ENCODE measurements at places on chromosomes 12 and 14.

DNA sequence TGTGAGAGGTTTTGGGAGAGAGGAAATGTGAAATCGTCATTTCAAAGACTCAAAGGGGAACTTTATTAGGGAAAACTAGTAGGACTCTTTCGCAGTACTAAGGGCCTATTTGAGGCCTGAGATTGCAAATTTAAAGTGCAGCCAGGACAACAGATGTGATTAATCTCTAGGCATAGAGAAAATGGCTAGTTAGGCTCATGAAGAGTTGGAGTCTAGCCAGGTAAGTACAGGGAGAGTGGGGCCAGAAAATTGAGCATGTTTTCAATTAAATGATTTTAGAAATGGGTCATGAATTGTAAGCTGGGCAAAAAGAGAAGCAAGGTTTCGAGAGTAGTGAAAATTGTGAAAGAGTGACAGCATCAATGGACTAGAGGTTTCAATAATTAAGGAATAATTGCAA is 91.9 kb upstream of the LMNTD1 start:
- no peak for DNase-seq

DNA sequence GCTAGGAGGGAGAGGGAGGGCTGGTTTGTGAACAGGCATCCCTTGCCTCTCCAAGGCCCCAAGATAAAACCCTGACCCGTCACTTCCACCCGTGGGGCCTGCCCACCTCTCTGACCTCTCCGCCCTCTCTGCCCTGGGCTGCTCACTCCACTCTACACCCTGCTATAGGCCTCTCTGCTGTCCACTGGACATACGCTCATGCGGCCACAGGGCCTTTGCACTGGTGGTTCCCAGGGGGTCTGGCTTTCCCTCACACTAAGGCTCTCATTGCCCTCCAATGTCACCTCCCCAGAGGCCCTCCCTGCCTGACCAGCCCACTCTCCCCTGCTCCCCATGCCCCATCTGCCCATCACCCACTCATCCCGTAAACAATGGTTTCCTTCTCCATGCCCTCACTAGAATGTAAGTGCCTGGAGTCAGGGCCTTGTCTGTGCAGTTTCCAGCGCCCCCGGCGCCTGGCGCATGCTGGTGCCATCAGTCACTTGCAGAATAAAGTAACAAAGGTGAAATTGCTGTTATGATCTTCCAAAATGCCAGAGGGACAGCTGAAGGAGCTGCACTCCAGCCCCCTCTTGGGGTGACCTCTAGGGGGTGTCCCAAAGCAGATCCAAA is 73.6 kb downstream of the RFLNA start:
- no peak for DNase-seq

DNA sequence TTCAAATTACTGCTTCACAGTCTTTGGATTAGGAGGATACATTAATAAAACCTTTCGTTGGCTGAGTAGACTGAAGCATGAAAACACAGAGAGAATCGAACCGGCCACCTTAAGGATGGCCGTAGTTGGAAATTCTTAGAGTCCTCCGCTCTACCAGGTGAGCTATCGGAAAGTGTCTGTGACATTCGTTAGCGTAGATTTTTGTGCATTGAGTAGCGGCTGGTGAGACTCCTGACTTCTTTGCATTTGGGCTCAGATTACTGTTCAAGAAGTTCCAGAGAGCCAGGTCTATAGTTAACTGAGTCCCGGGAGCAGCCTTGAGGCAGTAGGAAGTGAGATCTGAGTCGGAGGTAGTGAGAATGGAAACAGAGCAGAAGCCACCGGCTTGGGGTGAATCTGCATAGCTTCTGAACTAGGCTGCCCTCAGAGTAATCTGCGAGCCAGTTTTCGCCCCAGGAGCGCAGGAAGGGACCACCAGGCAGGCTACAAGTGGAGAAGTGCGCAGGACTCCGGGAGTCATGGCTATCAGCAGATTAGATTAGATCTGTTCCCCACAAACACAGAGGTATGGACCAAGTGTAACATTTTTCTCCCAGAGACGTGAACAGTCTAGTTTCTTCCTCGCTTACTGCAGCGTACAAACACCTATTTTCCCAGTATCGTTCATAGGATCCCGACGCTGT is 11.0 kb downstream of the OR6S1 start:
- no peak for DNase-seq

- DNase-seq: no peak
Measured at GRCh38 chr12:535396-535795, 75.7 kb downstream of the B4GALNT3 start.

- DNase-seq: no peak
Measured at GRCh38 chr12:100279607-100280244, 12.7 kb downstream of the SCYL2 start.

DNA sequence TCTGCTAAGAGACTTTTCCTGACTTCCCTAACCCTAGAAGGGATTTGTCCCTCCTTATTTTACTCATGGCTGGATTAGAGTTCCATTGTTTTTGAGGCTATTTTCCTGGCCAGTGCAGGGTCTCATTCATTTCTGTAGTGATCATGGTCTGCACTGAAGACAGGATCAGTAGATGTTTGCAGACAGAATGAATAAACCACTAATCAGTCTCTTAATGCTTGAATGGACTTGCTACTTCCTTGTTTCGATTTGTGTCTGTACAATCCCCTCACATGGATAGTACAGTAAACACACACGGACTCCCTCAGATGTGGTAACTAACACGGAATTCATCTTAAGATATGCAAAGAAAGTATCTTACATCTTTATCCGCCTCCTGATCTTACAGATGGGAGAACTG is 102.6 kb upstream of the PRB2 start:
- no peak for DNase-seq

DNA sequence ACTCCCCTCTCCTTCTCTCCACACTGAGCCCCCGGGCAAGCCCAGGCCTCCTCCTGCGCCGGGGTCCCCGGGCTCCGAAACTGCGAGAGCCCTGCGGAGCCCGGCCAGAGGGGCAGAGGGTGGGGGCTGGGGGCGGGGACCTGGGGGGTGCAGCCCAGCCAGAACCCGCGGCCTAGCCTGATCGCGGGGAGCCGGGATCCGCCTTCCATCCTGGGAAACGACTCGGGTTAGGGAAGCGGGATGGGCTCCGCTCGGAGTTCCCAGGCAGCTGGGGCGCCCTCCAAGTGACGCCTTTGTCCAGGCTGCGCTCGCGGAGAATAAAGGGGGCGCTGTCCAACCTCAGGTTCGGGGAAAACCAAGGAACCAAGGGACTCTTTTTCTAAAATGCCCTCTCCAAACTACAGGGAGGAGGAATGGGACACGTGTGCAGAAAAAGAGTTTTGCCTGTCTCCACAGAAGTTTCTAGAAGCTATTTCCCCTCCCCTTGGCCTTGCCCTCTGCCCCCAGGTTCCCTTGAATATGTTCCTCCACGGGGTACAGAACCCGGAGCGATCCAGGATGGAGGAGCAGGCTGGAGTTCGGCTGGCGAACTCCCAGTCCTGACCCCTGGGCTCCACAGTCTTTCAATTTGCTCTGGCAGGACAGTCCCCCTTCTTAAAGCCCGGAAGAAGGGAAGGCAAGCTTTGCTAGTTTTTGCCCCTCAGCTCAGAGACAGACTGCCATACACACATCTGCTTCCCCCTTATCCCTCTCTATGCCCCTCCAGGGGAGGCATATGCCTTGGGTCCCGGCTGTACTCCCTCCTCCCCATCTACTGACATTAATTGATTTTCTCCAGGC is 13.9 kb downstream of the NKX2-1 start:
- DNase-seq: no peak

- DNase-seq: no peak
Measured at GRCh38 chr14:32662211-32662610, 276.5 kb upstream of the NPAS3 start.

- no peak for DNase-seq
Measured at GRCh38 chr14:29672831-29673230, 254.8 kb downstream of the PRKD1 start.

DNA sequence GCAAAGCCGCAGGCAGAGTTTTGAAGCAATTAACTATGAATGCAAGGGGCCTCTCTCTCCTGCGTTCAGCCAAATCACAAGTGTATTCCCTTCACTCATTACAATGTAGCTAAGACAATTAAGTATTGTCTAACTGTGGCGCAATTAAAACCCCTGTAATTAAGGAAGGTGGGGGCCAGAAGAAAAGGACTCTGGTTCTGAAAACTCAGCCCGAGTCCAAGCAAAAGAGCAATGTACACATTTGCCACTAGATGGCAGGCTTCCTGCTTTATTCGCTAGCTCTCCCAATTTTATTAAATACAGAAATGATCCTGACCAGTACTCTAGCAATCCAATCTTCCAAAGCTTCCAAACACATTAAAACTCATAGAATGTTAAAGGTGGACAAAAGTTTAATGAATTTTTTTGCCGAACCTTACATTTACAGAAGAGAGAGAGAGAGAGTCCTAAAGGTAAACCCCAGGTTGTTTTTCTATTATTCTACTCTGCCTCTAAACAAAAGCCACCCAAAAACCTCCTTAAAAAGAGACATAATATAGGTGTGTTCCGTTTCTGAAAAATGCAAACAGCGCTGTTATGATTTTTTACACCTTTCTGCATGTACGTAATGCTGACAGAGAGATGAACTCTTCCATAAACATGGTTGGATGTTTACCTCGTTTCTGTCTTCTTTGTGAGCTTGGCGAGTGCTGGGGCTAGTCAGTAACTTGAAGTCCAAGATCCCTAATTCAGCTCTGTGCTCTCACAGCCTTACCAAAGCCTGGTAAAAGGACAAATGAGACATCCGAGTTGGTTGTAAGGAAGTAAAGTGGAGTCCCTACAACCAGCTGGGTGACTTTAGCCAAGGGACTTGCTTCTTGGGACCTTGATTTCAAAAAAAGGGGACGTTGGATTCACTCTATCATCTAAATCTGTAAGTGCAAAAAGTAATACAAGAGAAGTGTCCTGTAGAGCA is 50.9 kb upstream of the VASH1 start:
- DNase-seq: no peak

- DNase-seq: no peak
Measured at GRCh38 chr12:117321572-117321971, 39.9 kb downstream of the NOS1 start.

DNA sequence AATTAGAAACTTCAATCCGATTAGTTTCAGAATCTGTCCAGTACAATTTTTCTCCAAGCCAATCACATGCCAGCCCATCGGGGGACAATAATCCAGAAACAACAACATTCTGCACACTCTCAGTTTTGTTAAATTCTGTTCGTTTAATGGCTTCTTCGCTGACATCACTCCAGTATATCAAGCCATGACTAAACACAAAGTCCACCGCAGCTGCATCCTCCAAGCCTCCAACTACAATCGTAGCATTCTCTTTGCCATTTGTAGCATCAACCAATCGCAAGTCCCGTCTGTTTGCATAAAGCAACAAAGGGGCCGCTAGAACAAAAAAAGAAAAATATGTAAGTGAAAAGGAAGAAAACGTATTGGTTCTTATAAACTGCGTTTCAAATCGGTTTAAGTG is 22.5 kb downstream of the LRP6 start:
- no peak for DNase-seq

DNA sequence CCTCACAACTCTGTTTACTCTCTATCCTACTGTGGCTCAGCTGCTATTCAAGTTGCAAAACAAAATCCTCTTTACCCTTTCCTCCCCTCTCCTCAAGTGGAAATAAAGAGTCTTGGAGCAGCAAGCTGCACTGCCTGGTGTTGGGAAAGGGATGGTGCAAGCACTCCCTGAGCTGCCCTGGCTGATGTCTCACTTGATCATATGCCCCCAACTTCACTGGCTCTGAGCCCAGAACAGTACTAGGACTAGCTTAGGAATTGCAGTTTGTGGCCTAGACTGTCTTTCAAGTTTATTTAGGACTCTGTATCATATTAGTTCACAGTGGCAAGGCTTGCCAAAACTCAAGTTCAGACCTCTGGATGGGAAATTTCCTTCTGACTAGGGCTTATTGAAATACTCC is 1683.8 kb upstream of the SEL1L start:
- DNase-seq: no peak

DNA sequence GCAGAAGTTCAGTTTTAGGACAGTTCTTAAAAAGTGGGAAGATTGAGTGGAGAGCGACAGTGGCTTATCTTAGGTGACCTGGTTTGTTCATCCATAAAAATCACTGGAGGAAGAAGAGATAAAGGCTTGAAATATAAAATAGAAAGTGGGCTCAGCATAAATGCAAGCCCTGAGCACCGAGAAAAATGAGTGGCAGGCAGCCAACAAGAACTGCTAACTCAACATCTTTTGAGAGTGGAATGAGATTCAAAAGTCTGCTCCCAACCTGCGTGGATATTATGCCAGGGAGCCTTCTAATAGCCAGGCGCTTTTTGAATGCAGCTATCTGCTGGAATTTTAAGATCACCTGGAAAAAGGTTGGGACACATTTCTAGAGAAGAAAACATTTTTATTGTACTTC is 666.5 kb downstream of the FLRT2 start:
- DNase-seq: peak; percentile 27

DNA sequence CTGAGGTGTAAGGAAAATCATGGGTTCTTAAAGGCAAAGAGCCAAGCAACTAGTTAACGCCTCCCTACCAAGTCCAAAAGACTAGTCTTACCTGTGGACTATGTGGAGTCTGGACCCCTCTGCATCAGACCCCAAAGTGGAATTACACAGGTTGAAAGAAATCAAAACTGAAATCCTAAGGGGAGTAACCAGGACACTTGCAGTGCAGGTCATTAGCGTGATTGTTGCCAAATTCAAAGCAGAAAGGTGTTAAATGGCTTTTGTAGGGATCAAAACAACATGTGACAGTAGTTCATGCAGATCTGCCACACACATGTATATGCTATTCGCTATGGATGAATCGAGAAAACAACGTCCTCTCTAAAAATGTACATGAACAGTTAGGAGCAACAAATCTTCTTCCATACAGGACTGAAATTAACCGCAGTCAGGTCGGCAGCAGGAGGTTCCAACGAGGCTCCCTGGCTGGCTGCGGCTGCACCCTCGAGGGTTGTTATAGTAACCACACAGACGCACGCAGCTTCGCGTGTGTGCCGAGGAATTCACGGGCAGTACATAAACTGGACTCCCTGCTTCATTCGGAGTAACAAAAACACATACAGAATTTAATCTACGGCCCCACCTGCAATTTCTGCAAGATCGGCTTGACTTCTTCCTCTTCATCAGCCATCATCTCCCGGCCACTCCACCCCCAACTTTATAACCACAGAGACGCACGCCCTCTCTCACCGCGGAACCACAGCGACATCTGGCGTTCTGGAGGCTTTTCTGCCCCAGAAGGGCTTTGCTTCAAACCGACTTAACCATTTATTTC is at the start of gene TTC5:
TSS of gene TTC5 (minus strand) at position 687 of the 814 bp plus-strand sequence. CDS start at position 673, 14 bp downstream.
- DNase-seq: peak; percentile 92

DNA sequence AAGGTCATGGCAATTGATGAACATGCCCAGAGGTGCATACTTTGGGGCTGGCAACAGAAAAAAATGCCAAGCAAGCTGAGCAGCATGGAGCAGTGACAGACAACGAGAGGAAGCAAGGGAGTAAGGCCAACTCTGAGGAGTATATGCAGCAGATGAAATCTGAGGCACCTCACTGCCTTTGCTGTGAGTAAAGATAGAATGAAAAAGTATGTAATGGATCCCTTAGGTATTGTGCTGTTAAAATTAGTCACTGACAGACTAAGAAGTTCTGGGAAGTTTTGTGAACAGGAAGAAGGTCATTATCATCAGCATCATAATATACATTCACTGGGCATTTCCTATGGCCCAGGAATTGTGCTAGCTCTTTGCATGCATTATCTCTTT is 269.9 kb downstream of the DUSP6 start:
- no peak for DNase-seq

- DNase-seq: no peak
Measured at GRCh38 chr12:124531906-124532305, 35.5 kb downstream of the NCOR2 start.

All from right hindlimb (tissue), 1 donor.